NCI-H2227 treated with DMSO at 0.1 percent for 48 hours (cell line): ENCODE measurements at places on chromosomes 11 and 22.

DNA sequence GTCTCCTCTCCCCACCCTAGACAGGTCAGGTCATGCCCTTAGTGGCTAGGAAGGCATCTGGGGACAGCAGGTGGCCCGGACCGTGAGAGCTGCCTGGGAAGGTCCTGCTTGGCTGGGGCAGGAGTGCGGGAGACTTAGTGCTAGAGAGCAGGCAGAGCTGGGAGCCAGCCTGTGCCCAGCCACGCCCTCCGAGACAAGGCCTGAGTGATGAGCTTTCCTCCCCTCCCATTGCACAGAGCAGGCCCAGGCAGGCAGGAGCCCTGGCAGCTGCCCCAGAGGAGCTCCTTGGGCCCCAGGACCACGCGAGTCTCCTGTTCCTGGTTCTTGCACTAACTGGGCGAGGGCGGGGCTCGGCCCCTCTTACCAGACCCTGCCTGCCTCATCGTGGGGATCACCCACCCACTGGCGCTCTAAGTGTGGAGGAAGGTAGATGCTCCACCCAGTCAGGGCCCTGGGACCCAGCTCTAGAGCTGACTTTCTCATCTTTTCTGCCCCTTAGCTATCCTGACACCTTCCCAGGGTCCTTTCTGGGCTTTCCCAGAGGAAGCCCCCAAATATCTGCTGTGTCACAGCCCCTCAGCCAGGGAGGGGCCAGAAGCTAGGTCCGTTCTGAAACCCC, 44.9 kb downstream of the MACROD1 start:
- DNase-seq, result no peak

- no peak for DNase-seq
Observed at GRCh38 chr22:39825661-39826102, 67.9 kb downstream of the ENTHD1 start.

- DNase-seq, result peak; percentile 82
Observed at GRCh38 chr22:22168190-22168940, 76.2 kb upstream of the VPREB1 start.

- DNase-seq, result no peak
Observed at GRCh38 chr11:118290923-118291322, 13.6 kb upstream of the CD3E start.

GRCh38 chr11:45150943-45151342, 4.5 kb downstream of the PRDM11 start:
- no peak for DNase-seq

- DNase-seq, result no peak
Observed at GRCh38 chr11:111707039-111707690, 59.0 kb downstream of the PPP2R1B start.

DNA sequence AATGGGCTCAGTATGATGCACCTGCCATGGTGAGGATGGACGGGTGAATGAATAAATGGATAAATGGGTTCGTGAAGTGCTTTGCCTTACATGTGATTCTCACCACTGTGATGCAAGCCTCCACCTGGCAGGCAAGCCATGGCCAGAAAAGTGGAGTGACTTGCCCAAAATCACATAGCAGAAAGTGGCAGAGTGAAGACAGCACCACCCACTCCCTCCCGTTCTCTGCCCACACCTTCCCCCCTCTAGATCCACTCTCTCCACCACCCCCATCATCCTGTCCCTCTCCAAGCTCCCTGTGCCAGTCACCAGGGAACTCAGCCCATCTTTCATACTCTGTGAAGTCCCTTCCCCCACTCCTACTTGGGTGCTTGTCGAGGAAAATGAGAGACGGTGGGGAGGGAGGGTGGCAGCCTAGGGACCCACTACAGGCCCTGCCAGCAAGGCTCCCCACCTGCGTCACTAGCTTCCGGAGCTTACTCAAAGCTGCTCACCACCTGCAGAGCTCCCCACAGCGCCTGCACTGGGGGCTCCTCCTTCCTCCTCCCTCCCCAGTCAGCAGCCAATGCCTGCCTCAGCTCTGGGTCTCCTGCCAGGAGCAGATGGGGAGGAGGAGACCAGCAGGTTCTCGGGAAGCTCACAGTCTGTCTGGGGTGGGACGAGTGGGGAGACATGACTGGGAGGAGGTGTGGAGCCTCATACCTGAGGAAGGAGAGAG, 82.3 kb downstream of the PDE2A start:
- no peak for DNase-seq
